Type B pancreatic cell (in vitro differentiated cells): ENCODE measurements at places on chromosomes 16 and 17. TPM values are rescaled to one million over a fixed set of nuclear protein-coding genes. Genes with fewer than 3 reads are reported as not detected.

Gene IRX3
- total RNA-seq = 30.0 and 30.7 TPM in 2 replicates

Gene NRN1L
- total RNA-seq = 0.80 and 1.1 TPM in 2 replicates

Gene FSCN2
- 3.6 and 3.8 TPM in 2 replicates for total RNA-seq

Gene NOL3
- 8.4 and 17.5 TPM in 2 replicates for total RNA-seq

Gene E4F1
- total RNA-seq = 24.9 and 30.4 TPM in 2 replicates

Gene CKLF
- 21.2 and 36.3 TPM in 2 replicates for total RNA-seq

Gene NPIPA2
- total RNA-seq = 8.2 and 12.9 TPM in 2 replicates

Gene HEXIM2
- 5.3 and 11.5 TPM in 2 replicates for total RNA-seq

Gene NOTUM
- 1.9 and 3.2 TPM in 2 replicates for total RNA-seq

Gene CDK3
- total RNA-seq = 11.5 and 14.1 TPM in 2 replicates

DNA sequence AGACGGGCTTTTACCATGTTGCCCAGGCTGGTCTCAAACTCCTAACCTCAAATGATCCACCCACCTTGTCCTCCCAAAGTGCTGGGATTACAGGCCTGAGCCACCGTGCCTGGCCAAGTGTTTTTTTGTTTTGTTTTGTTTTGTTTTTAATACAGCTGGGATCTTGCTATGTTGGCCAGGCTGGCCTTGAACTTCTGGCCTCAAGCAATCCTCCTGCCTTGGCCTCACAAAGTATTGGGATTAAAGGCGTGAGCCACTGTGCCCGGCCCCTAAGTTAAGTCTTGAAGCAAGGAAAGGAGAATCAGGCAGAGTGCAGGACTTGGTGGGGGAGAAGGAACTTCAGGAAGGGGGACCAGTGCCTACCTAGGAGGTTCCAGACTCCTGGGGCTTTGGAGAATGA lies 51.7 kb upstream of the NOL11 start:
- H3K4me3 ChIP-seq = no peak overlapping the region
- H3K27me3 ChIP-seq = no peaks in the 10 kb centered on the region
- no peak for DNase-seq
- H3K27ac ChIP-seq = no peak overlapping the region
- no peaks in the 10 kb centered on the region for H3K36me3 ChIP-seq

- peaks cover 8% of the 10 kb centered on the region for H3K4me1 ChIP-seq
- no peak overlapping the region for H3K4me3 ChIP-seq
- H3K27me3 ChIP-seq = no peaks in the 10 kb centered on the region
- H3K36me3 ChIP-seq = peaks cover 28% of the 10 kb centered on the region
- DNase-seq = no peak
These were observed 18.2 kb downstream of the CHD9 start for GRCh38 chr16:53073022-53073421.

DNA sequence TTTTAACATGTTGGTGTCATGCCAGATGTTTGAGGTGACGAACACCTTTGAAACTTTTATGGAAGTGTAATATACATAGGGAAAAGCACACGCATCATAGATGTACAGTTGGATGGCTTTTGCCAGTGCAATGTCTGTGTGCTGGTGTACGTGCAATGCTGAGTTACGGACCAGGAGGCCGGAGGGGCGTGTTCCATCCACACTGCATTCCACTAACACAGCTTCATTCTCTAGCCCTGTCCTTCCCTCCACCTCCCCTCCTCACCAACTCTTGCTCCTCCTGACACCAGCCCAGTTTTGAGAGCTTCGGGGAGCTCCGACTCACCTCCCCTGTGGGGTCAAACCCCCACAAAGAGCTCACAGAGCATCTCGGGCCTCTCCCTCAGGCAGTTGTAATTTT lies 358.8 kb downstream of the C16orf95 start:
- H3K36me3 ChIP-seq = no peaks in the 10 kb centered on the region
- H3K4me3 ChIP-seq = peak overlapping the region; percentile 25
- H3K4me1 ChIP-seq = peaks cover 44% of the 10 kb centered on the region
- peaks cover 38% of the 10 kb centered on the region for H3K27me3 ChIP-seq
- peak overlapping the region; percentile 65 for H3K27ac ChIP-seq
- DNase-seq = no peak

GRCh38 chr16:60170196-60170595 lies 1436.1 kb upstream of the GOT2 start:
- H3K4me3 ChIP-seq = no peak overlapping the region
- no peaks in the 10 kb centered on the region for H3K4me1 ChIP-seq
- no peaks in the 10 kb centered on the region for H3K36me3 ChIP-seq
- H3K27me3 ChIP-seq = no peaks in the 10 kb centered on the region
- no peak for DNase-seq
- H3K27ac ChIP-seq = no peak overlapping the region

GRCh38 chr16:3879887-3880564 lies 487 bp downstream of the CREBBP start:
- no peak overlapping the region for H3K27ac ChIP-seq
- no peaks in the 10 kb centered on the region for H3K27me3 ChIP-seq
- H3K36me3 ChIP-seq = peaks cover 14% of the 10 kb centered on the region

- no peaks in the 10 kb centered on the region for H3K36me3 ChIP-seq
- peak overlapping the region; percentile 68 for H3K4me3 ChIP-seq
- H3K27me3 ChIP-seq = peaks cover 35% of the 10 kb centered on the region
- H3K4me1 ChIP-seq = peaks cover 74% of the 10 kb centered on the region
These were observed 8.2 kb upstream of the COL1A1 start for GRCh38 chr17:50209472-50210239.

DNA sequence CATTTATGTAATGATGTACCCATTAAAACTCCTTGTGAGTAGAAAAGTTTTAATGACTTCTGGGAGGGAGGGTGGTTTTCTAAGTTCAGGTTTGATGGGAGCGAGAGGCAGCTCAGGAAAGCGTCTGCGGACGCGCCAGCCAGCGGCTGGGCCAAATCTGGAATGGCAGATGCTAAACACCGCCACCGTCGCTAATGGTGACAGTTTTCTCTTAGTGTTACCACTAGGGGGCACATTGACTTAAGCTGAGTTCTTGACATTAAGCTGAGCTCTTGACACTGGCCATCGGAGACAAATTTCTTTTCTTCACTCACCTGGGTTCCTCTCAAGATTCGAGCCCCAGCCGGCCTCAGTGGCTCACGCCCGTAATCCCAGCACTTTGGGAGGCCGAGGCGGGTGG lies 6.7 kb downstream of the TRPV1 start:
- no peak overlapping the region for H3K4me3 ChIP-seq
- peaks cover 10% of the 10 kb centered on the region for H3K36me3 ChIP-seq
- no peak for DNase-seq
- no peak overlapping the region for H3K27ac ChIP-seq

DNA sequence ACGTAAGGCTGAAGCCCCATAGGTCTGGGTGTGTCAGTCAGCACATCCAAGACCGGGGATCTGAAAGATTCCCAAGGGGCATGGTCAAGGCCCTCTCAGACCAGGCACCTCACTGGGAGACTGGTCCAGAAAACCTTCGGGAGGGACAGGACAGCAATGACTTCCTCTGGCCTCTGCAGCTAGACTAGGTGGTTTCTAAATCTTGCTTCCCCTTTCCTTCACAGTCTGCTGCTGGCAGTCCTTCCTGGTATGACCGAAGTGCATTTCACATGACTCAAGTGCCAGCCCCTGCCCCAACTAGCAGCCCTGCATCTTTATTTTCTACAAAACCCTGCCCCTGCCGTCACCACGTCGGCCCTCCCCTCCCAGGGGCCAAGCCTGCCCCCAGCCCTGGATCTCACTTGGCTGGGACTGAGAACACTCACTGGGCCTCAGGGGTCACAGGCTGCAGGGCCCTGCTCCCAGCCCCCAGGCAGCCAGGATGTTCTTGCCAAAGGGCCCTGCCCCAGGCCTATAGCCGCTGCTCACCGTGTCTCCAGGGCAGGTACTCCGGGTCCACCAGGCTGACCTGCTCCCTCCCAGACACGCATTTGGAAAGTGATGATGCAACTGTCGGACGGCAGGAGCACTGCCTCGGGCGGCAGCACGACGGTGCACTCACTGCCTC lies 18.3 kb downstream of the POLR3K start:
- DNase-seq = peak; percentile 62
- H3K4me1 ChIP-seq = peaks cover 7% of the 10 kb centered on the region
- no peaks in the 10 kb centered on the region for H3K27me3 ChIP-seq
- H3K36me3 ChIP-seq = peaks cover 5% of the 10 kb centered on the region
- H3K27ac ChIP-seq = no peak overlapping the region

- no peak within 1 kb of the TSS for H3K27ac ChIP-seq
- DNase-seq = no peak
- H3K27me3 ChIP-seq = peaks cover 49% of the 10 kb centered on the region
- H3K4me1 ChIP-seq = peaks cover 49% of the 10 kb centered on the region
These were observed at the start of gene SDK2 for GRCh38 chr17:73644145-73645049. TSS of gene SDK2 (minus strand) at chr17:73644445. CDS start at chr17:73644088, 357 bp downstream.

GRCh38 chr17:34220752-34221395 lies 34.2 kb upstream of the CCL2 start:
- H3K27me3 ChIP-seq = peaks cover 22% of the 10 kb centered on the region
- no peak overlapping the region for H3K4me3 ChIP-seq
- no peak for DNase-seq

DNA sequence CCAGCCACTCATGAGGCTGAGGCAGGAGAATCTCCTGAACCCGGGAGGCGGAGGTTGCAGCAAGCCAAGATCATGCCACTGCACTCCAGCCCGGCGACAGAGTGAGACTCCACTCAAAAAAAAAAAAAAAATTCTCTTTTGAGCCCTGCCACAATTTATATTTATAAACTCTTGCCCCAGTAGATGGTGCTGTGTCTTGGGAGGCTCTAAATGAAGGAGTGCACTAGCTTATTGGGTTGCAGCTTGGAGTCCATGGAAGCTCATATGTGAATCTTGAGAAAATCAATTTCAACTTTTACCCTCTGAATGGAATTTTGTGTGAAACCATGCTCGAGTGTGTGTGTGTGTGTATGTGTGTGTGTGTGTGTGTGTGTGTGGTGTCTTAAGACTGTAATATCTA lies 420.1 kb downstream of the HS3ST4 start:
- no peak overlapping the region for H3K27ac ChIP-seq
- H3K36me3 ChIP-seq = no peaks in the 10 kb centered on the region
- no peaks in the 10 kb centered on the region for H3K4me1 ChIP-seq
- no peaks in the 10 kb centered on the region for H3K27me3 ChIP-seq

GRCh38 chr17:37729905-37730304 lies 15.0 kb downstream of the HNF1B start:
- no peak for DNase-seq
- no peak overlapping the region for H3K27ac ChIP-seq
- peaks cover 21% of the 10 kb centered on the region for H3K4me1 ChIP-seq
- peaks cover 8% of the 10 kb centered on the region for H3K27me3 ChIP-seq
- no peak overlapping the region for H3K4me3 ChIP-seq

GRCh38 chr16:25014500-25015147 lies 545 bp downstream of the ARHGAP17 start:
- DNase-seq = peak; percentile 71
- peaks cover 21% of the 10 kb centered on the region for H3K36me3 ChIP-seq
- H3K27me3 ChIP-seq = peaks cover 3% of the 10 kb centered on the region
- H3K4me3 ChIP-seq = peak overlapping the region; percentile 96

- H3K36me3 ChIP-seq = no peaks in the 10 kb centered on the region
- H3K27ac ChIP-seq = no peak overlapping the region
- no peak overlapping the region for H3K4me3 ChIP-seq
- H3K27me3 ChIP-seq = peaks cover 3% of the 10 kb centered on the region
These were observed 299.3 kb upstream of the SOX9 start for GRCh38 chr17:71821511-71821910.

DNA sequence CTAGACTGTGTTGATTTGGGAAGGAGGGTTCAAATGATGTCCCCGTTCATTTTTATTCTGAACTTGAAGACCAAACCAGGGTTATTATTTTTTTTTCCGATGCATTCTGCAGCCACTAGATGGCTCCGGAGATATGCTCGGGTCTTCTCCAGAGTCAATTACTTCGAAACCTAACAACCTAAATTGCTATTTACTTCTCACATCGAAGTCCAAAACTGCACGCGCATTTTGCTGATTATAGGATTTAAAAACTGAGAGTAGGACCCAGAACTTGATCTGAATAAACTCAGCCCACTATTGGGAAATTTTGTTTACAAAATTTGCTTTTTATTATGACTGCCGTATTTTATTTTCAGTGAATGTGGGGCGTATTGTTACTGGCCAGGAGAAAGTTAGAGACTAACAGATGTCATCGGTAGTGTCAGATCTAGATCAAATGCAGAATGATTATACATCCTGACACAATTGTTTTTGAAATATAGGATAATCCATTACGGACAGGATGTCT lies 263.8 kb downstream of the HS3ST3A1 start:
- peak overlapping the region; percentile 82 for H3K4me3 ChIP-seq
- peaks cover 16% of the 10 kb centered on the region for H3K4me1 ChIP-seq
- no peak overlapping the region for H3K27ac ChIP-seq
- peaks cover 8% of the 10 kb centered on the region for H3K27me3 ChIP-seq
- H3K36me3 ChIP-seq = no peaks in the 10 kb centered on the region

DNA sequence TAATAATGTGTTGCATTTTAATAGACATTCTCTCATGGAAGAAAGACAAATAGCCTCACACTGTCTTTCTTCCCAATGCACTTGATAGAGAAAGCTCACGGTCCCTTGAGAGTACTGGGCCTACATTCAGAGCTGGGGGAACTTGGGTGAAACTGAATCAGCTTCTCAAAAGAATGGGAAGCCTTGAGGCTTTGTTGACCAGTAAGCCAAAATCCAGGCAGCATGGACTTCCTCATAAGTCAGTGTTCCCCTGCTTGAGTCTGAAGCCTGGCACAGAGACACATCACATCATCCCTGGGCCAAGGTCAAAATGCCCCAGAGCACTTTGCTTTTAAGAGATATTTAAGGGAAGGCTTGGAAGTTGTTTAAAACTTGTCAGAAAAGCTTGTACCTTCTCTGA lies 302.2 kb upstream of the SALL1 start:
- no peak overlapping the region for H3K4me3 ChIP-seq
- peaks cover 25% of the 10 kb centered on the region for H3K4me1 ChIP-seq
- no peaks in the 10 kb centered on the region for H3K36me3 ChIP-seq
- no peak for DNase-seq
- no peak overlapping the region for H3K27ac ChIP-seq

GRCh38 chr17:30933966-30934365 lies 12.2 kb downstream of the ADAP2 start:
- no peak overlapping the region for H3K4me3 ChIP-seq
- peaks cover 11% of the 10 kb centered on the region for H3K27me3 ChIP-seq
- no peak overlapping the region for H3K27ac ChIP-seq
- no peaks in the 10 kb centered on the region for H3K4me1 ChIP-seq
- no peak for DNase-seq

DNA sequence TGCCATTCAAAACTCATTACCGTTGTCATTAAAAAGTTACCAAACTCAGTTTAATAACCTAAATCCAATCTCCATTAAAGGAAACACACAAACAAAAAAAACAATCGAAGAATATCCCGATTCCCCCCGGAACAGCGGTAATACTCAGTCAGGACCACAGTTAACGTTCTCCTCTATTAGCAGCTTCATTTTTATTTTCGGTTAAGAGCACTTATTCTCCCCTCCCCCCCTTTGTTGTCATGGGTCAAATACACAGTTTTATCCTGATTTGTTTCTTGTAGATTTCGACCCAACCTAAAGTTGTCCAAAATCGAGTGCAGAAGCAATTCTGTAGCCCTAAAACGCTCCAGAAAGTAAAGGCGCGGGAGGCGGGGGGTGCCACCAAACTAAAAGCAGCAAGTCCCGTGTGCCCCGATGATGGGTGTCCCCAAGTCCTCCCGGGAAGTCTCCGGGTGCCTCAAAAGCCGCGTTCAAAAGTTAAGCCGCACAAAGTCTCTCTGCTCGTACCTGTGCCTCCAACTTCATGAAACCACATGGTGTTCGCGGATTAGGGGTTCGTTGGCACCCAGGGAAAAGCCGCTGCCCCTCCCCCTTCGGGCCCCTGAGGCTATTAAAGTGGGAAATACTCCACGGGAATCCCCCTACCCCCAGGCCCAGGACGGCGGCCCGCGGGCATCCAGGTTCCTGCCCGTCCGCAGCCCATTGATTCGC lies 996 bp downstream of the SUMO2 start:
- H3K27ac ChIP-seq = peak overlapping the region; percentile 85
- peaks cover 16% of the 10 kb centered on the region for H3K4me1 ChIP-seq
- H3K27me3 ChIP-seq = no peaks in the 10 kb centered on the region
- no peak for DNase-seq

GRCh38 chr17:6471531-6472465 lies 27.5 kb downstream of the PIMREG start:
- peaks cover 24% of the 10 kb centered on the region for H3K4me1 ChIP-seq
- no peak overlapping the region for H3K27ac ChIP-seq
- no peak for DNase-seq
- H3K36me3 ChIP-seq = no peaks in the 10 kb centered on the region
- peaks cover 7% of the 10 kb centered on the region for H3K27me3 ChIP-seq
